ENCODE measurements at places on chromosomes 12 and 14.

DNA sequence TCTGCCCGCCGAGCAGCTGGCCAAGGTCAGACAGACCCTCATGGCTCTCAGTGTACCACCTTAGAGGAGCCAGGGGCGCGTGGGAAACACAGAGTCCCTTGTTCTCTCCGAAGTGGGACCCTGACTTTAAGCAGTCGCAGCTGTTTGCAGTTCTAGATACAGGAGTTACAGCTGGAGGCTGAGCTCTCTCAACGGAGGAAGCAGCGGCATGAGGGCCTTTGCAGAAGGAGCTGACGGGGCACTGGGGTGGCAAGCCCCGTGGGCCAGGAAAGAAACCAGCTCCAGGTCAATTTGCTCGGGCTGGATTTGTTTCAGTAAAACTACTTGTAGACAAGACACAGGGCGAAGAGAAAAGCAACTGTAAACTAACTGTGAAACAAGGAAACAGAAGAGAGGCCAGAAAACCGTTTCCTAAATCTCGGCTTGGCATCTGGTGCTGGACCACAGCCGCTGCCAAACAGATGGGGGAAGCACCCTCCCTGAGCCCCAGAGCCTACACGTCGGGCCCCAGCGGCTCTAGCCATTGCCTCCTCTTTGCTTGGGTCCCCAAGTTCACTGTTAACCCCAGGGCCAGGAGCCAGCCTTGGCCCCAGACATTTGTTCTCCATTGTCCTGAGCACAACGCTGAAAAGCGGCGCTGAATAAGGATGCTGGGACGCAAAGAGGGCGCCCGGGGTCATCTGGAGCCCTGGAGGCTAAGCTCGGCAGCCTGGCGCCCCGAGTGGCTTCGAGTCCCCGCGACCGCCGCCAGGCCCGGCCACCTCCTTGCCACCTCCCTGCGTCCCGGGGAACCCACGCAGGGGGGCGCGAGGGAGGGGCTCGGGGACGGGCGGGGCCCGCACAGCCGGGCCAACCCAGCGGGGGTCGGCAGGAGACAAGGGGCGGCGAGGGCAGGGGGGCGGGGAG is 914 bp upstream of the PACS2 start:
- DNase-seq = no peak

DNA sequence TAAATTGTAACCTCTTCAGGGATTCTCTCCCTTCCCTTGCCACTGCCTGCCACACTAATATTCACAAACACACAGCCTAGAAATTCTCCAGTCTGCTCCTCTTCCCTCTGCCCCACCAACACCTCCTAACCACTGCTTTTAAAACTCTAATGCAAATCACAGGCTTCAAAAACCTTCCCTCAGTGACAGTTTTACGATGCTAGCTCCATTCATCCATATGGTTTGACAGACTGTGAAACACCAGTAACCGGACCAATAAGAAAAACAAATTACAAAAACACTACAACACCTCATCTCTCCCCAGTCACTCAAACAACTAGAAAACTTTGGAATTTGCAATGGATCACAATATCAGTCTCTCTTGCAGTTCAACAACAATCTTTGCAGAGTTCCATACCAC is 5.7 kb downstream of the DPF3 start:
- no peak for DNase-seq

DNA sequence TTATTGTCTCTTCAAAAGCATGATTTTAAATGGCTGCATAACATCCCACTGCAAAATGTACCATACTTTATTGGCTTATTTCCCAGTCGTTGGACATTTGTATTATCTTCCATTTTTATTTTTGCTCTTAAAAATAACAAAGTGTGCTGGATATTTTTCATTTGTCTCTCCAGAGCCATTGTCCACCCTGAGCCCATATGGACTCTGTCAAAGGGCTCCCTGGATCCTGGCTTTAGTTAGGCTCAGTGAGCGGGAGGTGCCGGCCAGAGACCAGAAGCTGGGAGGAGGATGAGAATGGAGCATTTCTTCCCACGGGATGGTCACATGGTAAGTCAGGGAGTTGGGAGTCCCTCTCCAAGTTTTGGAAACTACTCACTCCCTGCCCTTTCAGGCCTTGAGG is 296.9 kb downstream of the NUAK1 start:
- no peak for DNase-seq

DNA sequence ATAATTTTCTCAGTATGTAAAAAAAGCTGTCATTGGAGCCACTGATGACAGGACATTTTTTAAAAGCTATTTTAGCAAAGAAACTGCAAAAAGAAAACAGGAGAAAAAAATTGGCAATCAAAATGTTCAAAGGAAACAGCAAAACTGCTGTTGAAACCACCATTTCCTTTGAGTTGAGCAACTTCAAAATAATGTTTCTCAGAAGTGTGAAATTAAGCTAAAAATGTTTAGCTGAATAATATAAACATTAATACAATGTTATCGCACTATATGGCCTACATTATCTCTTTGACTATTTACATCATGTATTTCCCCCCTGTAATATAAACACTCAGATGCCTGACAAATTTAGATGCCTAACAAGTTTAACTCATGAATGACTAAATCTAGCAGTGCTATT is 23.4 kb upstream of the GLIPR1 start:
- DNase-seq = no peak

DNA sequence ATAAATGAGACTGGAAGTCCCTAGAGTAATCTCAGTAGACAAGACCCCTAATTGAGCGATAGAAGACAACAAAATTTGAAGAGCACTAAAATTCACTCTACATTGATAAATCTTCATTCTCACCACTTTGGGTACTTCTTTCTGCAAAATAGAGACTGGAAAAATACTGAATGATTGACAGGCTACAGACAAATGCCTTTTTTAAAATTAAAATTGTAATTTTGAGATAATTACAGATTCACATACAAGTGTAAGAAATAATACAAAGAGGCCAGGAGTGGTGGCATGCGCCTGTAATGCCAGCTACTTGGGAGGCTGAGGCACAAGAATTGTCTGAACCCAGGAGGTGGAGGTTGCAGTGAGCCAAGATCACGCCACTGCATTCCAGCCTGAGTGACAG is 4.5 kb upstream of the CORO1C start:
- no peak for DNase-seq

- peak; percentile 69 for DNase-seq
Measured at GRCh38 chr12:132327336-132328171, 1.8 kb downstream of the GALNT9 start.

DNA sequence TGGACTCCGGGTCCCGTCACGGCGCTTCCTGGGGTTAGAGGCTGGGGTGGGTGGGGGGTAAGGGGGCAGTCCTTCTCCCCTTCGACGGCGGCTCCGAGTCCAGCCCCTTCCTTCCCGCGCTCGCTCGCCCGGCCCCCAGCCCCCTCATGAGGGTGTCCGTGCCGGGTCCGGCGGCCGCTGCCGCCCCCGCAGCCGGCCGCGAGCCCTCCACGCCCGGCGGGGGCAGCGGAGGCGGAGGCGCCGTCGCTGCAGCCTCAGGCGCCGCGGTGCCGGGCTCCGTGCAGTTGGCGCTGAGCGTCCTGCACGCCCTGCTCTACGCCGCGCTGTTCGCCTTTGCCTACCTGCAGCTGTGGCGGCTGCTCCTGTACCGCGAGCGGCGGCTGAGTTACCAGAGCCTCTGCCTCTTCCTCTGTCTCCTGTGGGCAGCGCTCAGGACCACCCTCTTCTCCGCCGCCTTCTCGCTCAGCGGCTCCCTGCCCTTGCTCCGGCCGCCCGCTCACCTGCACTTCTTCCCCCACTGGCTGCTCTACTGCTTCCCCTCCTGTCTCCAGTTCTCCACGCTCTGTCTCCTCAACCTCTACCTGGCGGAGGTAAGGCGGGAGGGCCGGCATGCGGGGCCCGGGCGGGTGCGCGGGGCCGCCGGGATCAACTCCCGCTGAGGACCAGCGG is 500 bp downstream of the GPR137C start:
- peak; percentile 9 for DNase-seq

DNA sequence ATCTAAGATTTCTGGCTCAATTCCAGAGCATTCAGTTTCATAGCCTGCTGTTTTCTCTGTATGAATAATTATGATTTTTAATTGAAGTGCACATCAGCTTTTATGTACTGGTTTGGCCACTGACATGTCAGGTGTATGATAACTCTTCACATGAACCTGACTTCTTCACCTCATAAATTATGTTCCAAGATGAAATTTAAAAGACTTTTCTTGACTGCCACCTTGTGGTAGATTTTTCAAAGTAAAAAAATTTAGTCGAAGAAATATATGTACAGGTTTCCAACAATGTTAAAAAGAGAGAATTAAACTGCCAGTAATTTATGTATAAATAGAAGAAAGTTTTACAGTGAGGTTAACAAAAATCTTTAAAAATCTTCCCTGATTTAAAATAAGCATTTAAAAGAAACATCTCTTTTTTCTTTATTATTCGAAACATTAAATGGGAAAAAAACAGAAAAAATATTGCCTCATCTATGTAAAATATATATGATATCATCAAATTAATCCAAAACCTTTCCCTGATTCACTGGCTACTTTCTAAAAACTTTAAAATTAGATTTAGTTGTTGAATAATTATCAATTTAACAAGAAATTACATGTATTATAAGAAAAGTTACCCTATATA is 124.9 kb upstream of the ATXN7L3B start:
- DNase-seq = no peak

DNA sequence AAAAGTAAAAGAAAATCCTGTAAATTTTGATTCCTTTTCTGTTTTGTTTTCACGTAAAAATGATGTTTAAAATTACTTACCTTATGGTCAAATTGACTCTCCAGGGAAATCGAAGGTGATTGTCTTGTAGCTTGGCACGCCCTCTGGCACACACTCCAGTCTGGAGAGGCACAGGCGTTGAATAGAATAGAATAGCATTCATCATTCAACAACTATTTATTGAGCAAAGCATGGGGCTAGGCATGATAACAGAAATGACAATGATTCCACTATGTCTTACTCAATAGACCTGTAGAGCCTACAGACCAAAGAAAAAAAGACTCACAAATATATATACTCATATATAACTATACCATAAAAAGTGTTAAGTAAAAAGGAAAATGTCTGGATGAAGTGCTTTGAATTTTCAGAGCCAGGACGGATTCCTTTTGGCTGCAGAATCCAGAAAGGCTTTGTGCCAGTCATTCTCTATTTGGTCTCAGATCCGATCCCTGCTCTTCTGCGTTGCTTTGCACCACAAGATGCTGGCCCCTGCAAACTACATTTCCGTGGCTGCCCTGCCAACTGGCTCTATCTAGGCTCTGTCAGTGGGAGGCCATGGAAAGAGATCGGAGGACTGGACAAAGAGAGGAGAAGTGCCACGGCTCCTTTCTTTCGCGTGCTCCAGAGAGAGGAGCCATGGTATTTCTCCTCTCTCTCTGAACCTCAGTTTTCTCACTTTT is 231.8 kb downstream of the CRADD start:
- DNase-seq = no peak

Measured in stimulated activated CD4-positive, alpha-beta T cell treated with anti-CD3 and anti-CD28 coated beads, Interleukin-2, amount 100 ng/mL, for 4 hours (primary cell).